ENCODE measurements at places on chromosomes 3 and 15.
A peak's percentile ranks its signal among the peaks of the same experiment; 100 is the strongest.

DNA sequence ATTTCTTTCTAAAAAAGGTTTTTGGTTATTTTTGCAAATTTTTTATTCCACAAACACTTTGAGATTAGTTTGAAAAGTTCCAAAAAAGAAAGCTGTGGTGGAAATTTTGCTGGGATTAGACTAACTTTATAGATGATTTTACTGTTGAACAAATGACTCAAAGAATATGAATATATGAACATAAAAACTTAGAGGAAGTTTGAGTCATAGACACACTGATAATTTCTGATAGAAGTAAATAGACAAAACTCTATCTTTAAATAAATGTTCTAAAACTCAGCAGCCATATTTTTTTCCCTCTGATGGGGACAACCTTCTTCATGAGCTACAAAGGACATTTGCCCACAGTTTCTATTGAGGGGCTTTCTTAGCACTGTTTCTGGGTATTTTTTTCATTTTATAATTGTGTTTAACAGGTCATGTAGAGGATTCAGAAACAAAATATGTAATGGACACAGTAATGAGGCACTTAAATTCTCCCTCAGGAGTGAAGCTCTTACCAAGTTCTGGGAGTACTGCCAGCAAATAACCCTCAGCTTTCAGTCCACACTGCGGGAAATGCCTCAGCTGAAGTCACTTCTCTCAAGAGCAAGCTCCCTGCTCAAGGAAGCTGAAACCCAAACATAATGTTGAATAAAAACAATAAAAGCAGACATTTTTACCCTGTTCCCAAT is 157.6 kb downstream of the NFKBIZ start:
- no peak for DNase-seq

- no peak for DNase-seq
Observed at GRCh38 chr3:111200027-111200426, 128.4 kb downstream of the NECTIN3 start.

GRCh38 chr15:76642671-76643070 is 262.5 kb downstream of the SCAPER start:
- no peak for DNase-seq

GRCh38 chr3:9030034-9030433 is 66.8 kb upstream of the RAD18 start:
- no peak for DNase-seq

- no peak for DNase-seq
Observed at GRCh38 chr3:36761779-36762178, 2.6 kb downstream of the DCLK3 start.

DNA sequence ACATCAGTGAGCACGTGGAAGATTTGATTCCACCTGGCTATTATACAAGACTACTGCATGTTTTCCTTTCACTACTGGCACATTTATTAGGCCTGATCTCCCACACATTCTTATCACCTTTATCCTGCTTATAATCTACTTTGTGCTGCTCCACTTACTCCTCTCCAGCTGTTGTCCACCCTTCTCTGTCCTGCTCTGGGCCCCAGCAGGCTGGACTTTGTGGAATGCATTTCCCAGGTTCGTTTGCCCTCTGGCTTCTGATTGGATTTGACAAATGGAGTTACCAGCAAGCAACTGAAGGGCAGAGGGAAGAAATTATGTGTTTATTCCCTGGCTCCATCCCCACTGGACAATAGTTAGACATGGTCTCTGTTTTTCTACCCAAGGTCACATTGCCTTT is 75.5 kb downstream of the DCLK3 start:
- no peak for DNase-seq

DNA sequence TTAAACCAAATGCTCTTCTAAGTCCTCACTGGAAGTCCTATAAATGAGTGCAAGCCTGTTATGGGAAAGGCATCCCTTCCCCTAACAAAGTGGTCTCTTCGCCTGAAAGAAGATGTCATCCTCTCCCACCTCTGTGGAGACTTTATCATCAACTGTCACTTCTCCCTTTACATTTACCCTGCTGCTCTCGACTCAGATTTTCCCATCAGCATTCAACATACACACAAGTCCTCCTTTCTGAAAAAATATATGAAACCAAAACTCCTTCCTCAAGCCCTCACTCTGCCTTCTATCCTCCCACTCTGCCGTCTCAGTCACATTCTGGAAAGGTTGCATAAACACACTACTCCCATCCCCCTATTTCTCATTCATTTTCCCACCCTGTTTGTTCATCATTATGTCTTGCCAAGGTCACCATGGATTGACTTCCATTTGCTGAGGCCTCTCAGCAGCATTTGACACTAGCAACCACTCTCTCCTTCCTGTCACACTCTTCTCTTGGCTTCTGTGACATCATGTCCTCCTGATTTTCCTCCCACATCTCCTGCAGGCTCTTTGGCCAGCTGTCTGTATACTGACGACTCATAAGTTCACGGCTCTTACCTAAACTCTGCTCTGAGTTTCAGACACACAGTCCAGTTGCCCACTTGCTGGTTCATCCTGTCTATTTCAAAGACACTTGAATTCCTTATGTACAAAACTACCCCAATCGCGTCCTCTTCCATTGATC is 70.3 kb upstream of the SMAD3 start:
- no peak for DNase-seq

DNA sequence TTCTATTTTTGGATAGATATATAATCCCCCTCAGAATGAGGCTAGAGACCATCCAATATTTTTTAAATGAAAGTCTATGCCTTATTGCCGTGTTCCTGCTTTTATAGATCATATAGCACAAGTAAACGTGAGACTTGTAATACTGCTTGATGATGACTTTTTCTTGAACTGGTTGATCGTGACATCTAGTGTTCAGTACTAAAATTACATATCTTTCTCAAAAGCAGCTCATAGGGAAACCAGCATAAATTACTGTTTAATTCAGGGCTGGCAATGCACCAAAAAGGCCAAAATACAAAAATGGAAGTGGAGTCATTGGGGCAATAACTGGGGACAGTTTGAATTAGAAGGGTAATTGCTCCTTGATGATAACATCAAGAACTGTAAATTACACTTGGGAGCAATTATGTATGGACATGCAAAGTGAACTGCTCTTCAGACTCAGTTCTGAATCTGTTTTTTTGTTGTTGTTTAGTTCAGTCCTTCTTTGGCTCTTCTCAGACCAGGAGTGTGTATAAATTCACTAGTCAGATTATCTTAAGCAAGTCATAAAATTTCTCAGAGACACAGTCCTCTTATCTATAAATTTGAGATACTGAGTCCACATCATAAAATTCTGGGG is 325.3 kb downstream of the THSD4 start:
- DNase-seq: peak; percentile 35

- DNase-seq: peak; percentile 45
Observed at GRCh38 chr3:52364322-52365035, 48.4 kb downstream of the DNAH1 start.

GRCh38 chr15:68537506-68537905 is 41.3 kb upstream of the CORO2B start:
- no peak for DNase-seq

DNA sequence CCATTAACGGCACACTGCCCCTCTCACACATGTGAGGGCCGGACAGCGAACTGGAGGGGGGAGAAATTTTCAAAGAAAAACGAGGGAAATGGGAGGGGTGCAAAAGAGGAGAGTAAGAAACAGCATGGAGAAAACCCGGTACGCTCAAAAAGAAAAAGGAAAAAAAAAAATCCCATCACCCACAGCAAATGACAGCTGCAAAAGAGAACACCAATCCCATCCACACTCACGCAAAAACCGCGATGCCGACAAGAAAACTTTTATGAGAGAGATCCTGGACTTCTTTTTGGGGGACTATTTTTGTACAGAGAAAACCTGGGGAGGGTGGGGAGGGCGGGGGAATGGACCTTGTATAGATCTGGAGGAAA is 1.5 kb downstream of the SOX2 start:
- no peak for DNase-seq

DNA sequence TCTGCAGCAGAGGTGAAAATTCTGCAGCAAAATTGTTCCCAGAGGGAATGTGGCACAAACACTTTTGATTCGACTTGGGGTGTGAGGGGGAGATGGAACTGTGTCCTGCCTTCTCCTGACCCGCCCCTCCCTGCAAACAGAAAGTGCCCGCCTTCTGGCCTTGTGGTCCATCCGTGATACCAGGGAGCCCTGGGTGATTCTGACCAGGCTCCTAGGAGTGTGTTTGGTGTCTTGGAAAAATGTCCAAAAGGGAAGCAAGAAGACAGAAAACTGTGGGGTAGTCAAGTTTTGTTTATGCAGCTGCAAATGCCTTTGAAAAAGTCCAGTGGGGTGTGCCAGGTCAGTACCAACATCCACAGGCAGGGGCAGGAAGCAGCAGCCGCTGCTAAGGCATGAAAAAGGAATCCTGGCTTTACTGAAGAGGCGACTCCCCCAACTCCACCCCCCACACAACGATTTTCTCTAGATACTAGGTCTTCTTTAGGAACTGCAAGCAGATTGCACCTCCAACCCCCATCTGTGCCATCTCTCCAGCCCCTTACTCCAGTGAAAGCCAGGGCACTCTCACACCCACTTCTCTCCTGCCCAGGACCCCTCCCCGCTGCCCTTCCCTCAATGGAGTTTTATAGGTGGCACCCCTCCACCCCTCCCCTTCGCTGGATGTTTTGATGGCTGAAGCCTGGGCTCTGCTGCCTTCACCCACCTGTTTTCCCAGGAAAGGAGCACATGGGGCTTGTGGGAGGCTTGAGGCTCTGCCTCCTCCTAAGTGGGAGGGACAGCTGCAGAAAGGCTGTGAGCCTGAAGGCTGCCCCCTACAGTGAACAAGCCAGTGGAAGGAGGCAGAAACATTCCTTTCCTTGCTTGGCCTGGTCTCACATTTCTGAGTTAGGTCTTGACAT is 82.4 kb upstream of the HERC1 start:
- DNase-seq: peak; percentile 35

GRCh38 chr3:94965867-94966475 is 903.1 kb downstream of the NSUN3 start:
- no peak for DNase-seq

DNA sequence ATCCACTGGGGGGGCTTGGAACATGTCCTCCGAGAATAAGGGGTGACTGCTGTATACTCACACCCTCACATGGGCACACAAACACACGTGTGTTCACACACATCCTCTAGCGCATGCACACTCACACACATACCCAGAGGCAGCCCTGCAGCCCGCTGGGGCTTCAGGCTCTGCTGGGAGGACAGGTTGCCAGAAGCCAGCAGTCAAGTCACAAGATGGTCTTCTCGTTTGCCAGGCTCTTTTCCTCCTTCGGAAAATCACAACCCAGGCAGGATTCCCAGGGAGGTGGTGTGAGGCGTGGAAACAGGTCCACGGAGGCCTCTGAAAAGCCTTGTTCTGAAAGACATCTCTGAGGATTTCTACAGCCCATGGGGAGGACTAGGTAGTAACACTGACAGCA is 26.8 kb downstream of the MEGF11 start:
- no peak for DNase-seq

DNA sequence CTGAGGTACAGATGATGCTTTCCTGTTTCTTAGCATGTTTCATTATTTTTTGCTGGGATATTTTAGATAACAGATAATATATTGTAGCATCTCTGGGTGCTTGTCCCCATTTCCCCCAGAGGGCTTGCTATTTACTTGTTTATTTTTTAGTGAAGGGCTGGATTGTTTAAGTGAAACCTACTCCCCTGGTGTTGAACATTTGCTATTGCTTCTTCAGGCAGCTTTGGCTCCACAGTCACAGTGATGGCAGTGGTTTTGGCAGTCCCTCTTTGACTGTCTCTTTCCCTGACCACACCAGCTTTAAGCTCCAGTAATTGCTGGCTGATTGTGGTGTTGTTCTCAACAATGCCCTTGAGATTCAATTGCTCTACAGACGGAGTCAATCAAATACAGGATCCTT is 128.9 kb downstream of the KLF13 start:
- DNase-seq: no peak

DNA sequence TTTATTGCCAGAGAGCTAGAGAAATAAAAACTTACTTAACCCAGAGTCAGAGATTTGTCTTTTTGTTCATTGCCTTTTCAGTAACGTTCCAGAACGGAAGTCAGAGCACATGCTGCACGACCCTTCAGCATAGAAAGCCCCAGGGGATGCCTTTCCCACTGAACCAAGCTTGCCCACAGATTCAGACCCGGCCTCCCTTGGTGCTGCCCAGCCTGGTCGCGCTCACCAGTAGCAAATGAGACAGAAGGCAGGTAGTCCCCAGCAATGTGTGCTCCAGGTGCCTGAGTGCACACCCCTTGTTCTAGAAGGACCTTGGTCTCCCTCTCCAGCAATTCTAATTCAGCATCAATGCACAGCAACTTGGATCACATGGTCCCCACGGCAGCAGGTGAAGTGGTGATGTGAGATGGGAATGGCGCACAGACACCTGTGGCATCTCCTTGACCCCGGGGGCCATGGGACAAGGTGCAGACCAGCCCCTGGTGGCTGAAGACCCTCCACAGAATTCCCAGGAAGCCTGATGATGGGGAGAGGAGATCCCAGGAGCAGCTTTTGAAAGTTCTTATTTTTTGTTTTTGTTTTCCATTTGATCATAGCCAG is 91.8 kb upstream of the IQSEC1 start:
- DNase-seq: no peak

Measured in SHP77 treated with DMSO at 0.1 percent for 48 hours (cell line).